Osteocyte (in vitro differentiated cells): ENCODE measurements at places on chromosomes 1 and 21. TPM values are rescaled to one million over a fixed set of nuclear protein-coding genes. Genes with fewer than 3 reads are reported as not detected.

GRCh38 chr1:113830039-113830438, 17.8 kb upstream of the RSBN1 start:
- H3K4me1 ChIP-seq, result peaks cover 9% of the 10 kb centered on the region
- peaks cover 7% of the 10 kb centered on the region for H3K27me3 ChIP-seq
- DNase-seq, result no peak
- no peak overlapping the region for H3K4me3 ChIP-seq

GRCh38 chr1:68516066-68516465, 19.2 kb upstream of the DEPDC1 start:
- H3K36me3 ChIP-seq, result peaks cover 2% of the 10 kb centered on the region
- H3K27ac ChIP-seq, result no peak overlapping the region
- peaks cover 40% of the 10 kb centered on the region for H3K27me3 ChIP-seq
- H3K4me1 ChIP-seq, result no peaks in the 10 kb centered on the region

DNA sequence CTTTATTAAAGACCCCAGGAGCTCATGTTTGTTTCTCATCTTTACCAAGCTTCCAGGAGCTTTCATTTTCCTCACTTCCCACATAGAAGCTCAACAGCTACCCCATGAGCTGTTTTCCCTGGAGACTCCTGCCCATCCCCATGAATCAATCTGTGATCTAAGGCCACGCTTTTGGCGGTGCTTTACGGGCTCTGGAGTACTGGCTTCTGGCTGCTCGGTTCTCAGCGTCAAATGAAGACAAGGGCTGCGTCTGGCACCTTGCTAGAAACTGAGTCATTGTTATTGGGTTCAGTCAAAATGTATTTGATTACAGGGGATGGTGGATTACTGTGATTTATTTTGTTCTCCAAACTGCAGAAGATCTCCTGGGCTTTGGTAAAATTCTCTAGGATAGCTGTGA, 39.9 kb downstream of the ACP6 start:
- no peak for DNase-seq
- H3K27me3 ChIP-seq, result no peaks in the 10 kb centered on the region
- no peak overlapping the region for H3K27ac ChIP-seq

- H3K27me3 ChIP-seq, result no peaks in the 10 kb centered on the region
- no peak for DNase-seq
- H3K36me3 ChIP-seq, result peaks cover 11% of the 10 kb centered on the region
- H3K4me3 ChIP-seq, result no peak overlapping the region
These were observed 12.3 kb downstream of the LDLRAP1 start for GRCh38 chr1:25555753-25556092.

DNA sequence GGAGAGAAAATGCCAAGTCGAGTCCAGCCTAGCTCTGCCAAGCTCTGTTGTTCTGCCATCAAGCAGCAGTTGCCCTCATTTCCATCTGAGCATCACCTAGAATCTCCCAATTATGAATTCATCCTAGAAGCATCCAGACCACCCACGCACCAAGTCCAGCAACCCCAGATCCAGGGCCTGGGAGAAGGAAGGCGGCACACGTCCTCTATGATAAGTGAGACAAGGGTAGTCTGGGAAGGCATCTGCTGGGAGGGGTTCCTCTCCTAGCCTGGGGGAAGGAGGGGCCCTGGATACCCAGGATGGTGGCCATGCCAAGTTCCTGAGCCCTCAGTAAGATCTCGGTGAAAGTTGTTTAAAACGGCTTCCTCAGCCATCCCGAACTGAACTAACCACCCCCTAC, 70.7 kb downstream of the VWA5B1 start:
- no peaks in the 10 kb centered on the region for H3K36me3 ChIP-seq
- no peak overlapping the region for H3K4me3 ChIP-seq
- H3K27me3 ChIP-seq, result peaks cover 57% of the 10 kb centered on the region
- H3K4me1 ChIP-seq, result peaks cover 10% of the 10 kb centered on the region
- DNase-seq, result no peak
- no peak overlapping the region for H3K27ac ChIP-seq

- DNase-seq, result no peak
- H3K27ac ChIP-seq, result no peak overlapping the region
- H3K27me3 ChIP-seq, result no peaks in the 10 kb centered on the region
- H3K4me3 ChIP-seq, result no peak overlapping the region
- no peaks in the 10 kb centered on the region for H3K4me1 ChIP-seq
- H3K36me3 ChIP-seq, result no peaks in the 10 kb centered on the region
These were observed 983.4 kb upstream of the PRMT6 start for GRCh38 chr1:106072909-106073600.

AURKAIP1 gene
- total RNA-seq, result 116 and 120 TPM in 2 replicates
